ENCODE measurements at places on chromosomes 3 and 15.

DNA sequence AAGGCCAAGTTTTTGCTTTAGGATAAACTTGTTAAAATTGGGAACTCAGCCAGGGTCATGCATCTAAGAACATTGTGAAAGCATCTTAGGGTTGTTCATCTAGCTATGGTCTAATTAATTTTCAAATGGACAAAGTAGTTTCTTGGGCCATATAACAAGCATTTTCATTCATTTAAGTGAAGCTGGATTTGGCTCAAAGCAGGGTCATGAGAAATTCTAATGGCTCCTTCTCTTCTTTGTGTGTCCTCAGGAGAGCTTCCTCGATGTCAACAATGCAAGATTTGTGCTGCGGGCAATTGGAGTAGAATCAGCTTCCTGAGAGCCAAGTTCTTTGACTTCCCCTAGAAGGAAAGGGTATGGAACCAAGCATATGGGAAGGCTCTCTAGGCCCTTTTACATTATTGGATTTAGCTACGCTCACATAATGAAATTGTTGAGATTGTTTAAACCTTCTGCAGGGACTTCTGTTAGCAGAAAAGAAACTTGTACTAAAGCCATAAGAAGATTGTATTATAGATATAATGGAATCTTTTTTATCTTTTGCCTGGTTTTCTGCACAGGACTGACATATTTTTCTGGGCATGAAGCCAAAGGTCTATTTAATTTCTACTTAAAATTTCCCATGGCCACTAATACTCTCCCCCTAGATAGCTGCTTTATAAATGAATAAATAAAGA is 1.8 kb upstream of the SAMMSON start:
- DNase-seq, result no peak

DNA sequence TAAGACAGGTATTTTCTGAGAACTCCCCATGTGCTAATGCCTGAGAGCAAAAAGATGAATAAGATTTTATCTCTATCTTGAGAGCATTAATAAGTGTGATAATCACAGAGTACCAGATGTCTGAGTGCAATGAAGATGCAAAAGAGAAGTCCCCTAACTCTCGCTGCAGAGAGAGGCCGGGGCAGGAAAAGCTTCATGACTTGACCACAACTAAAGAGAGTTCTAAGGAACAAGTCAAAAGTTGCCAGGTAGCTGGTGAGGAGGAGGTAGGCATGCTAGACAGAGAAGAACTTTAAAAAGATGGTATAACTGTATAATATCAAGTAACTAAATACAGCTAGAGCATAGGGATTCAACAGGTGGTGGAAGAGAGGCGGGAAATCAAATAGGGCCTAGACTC is 28.8 kb downstream of the MTMR10 start:
- no peak for DNase-seq

GRCh38 chr3:12838179-12838965 is 3.0 kb downstream of the RPL32 start:
- no peak for DNase-seq

- DNase-seq, result no peak
Observed at GRCh38 chr3:46093327-46093942, 66.2 kb upstream of the XCR1 start.

DNA sequence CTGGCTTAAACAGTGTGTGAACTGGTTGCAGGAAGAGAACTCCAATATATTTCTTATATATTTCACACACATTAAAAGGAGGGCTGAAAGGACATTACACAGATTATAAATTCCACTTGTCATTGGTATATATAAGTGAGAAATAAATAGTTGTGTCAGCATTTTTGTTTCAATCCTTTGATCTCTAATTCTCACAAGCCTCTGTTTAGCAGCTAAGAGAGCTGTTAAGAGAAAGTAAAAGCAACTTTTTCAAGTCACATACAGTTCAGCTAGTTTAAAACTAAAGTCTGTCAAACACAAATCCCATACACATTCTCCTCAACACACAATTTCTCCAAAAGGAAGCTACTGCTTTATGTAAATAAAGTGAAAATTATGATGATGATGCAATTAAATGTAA is 70.5 kb upstream of the CCDC39 start:
- DNase-seq, result no peak

- no peak for DNase-seq
Observed at GRCh38 chr3:177513815-177514610, 316.7 kb upstream of the TBL1XR1 start.

DNA sequence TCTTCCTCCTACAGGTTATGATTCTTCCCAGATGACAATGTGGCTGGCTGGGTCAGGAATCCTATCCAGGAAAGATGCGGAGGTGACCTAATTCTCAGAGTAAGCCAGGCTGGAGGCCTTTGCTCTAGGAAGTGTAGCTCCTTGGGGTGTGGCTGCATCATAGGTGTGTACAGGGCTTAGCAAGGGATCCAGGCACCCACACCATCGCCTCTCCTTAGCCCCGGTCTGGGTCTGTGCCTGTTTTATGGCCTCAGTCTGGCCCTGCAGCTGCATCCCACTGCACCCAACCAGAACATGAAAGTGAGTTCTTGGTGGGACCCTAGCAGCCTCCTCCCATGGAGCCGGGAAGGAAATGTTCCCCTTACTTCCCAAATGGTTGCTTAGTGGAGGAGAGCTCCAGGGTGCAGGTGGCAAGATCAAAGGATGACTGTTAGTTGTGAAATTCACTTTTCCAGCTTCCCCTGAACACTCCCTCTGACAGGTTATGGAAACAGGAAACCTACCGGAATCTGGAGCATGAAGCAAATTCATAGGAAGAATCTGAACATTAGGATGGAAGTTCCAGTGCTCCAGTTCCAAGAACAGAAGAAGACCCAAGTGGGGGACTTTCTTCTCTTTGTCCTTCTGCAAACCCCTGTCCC is 2.7 kb upstream of the AMOTL2 start:
- no peak for DNase-seq

DNA sequence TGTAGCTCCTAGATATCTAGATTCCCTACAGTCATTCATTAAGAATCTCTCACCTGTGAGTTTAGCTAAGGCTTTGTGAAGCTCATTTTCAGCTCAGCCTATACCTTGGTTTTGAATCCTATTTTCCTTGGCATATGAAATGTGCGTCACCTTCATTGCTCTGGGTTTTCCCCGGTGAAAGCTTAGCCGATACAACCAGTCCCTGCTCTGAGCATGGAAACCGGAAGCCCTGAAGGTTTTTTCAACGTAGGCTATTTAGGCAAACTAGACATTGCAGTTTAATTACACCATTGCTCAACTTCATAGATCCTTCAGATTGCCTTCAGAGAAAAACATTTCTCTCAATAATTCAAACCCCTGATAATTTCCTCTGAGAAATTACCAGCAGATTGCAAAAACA is 206.8 kb upstream of the TPRG1 start:
- no peak for DNase-seq

DNA sequence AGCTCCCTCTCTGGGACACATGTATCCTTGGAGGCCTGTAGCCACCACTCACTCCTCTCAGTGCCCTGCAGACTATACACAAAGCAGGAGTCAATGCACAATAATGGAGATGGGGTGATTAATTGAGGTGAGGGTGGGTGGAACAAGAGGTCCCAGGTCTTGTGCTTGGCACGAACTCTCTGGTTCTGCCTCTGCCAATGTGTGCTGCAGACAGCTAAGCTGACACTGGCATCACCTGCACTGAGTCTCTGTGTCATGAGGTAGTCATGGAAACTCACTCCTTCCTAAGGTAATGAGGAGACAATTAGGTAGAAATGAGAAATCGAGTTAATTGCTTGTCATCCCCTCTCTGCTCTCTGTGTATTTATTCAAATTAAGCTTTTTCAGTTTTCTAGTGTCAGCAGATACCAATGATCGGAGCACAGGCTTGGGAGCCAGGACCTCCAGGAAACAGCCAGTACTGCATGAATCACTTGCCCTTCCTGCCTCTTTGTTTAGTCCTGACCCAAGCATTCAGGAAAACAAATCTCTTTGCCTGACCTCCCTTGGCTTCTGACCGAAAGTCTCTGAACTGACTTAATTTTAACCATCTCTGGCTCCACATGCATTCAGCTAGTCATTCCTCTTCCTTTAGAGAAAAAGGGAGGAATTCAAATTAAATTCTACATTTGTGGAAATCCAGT is 56.7 kb downstream of the DRD3 start:
- DNase-seq, result no peak

DNA sequence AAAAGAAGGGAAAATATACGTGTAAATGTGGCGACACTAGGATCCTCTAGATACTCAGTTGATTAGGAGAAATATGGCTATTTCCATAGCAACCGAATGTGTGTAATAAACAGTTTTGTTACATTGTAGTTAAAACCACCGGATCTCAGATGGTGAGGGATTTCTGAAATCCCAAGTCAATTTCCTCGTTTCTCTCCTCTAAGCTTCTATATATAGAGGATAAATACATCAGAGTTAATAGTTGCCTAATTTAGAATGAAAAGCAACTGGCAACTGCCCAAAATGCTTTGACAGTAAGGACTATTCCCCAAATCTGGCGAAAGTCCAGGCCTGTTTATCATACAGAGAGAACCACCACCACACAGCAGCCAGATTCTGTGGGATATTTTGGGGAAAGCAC is 112.6 kb downstream of the GABRB3 start:
- no peak for DNase-seq
